Aorta (tissue), 5 donors: ENCODE measurements at places on chromosomes 12 and 14. TPM values are rescaled to one million over a fixed set of nuclear protein-coding genes. Genes with fewer than 3 reads are reported as not detected.

FBRSL1 gene
- 6.4 TPM for polyA plus RNA-seq

DPY19L2 gene
- 9.4 TPM for polyA plus RNA-seq

DIO3 gene
- 0.05 TPM for polyA plus RNA-seq

DNA sequence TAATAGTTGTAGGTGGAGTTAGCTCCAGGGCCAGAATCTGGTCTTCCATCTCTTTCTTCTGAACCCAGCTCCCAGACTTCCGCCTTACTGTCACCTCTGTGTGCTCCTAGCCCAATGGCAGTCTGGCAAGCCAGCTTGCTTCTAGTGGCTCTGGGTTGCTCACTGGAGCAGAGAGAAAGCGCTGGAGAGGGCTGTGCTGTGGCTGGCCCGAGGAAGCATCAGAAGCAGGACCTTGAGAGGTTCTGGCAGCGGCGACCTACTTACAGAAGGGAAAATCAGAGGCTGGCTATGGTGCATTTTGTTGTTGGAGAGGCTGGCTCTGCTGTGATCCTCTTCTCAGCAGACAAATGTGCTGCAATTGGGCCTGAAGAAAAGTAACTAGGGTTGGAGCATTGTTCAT is 28.6 kb downstream of the KCNA5 start:
- H3K27me3 ChIP-seq = no peaks in the 10 kb centered on the region
- no peaks in the 10 kb centered on the region for H3K4me1 ChIP-seq
- DNase-seq = no peak
- no peaks in the 10 kb centered on the region for H3K36me3 ChIP-seq

DNA sequence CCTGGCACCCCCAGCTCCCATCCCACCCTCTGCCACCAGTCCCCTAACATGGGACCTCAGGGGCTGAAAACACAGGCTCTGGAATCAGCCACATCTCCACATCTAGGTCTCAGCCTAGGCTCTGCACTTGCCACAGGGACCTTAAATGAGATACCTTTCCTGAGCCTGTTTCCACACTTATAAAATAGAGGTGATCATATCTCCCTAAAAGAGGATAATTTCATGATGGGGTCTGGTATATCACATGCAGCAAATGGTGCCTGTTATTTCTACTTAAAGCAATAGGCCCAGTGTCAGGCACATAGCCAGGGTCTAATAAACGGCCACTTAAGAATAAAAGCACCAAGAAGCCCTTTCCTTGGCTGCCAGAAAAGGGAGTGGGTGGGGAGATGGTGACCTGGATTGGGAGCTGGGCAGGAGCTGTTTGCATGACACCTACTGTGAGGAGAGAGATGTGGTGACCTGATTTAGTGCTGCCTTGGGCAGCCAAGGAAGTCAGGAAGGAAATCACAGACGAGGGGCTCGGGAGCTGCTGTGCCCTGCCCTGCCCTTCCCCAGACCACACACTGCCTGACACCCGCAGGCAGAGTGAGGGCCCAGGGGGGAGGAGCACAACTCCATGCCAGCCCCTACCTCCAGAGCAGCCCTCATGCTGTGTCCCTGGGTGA is 71.2 kb downstream of the IRF2BPL start:
- no peaks in the 10 kb centered on the region for H3K27me3 ChIP-seq
- no peak overlapping the region for H3K4me3 ChIP-seq
- no peak for DNase-seq
- peak overlapping the region; percentile 92 for H3K27ac ChIP-seq
- H3K36me3 ChIP-seq = no peaks in the 10 kb centered on the region
- no peaks in the 10 kb centered on the region for H3K4me1 ChIP-seq

DNA sequence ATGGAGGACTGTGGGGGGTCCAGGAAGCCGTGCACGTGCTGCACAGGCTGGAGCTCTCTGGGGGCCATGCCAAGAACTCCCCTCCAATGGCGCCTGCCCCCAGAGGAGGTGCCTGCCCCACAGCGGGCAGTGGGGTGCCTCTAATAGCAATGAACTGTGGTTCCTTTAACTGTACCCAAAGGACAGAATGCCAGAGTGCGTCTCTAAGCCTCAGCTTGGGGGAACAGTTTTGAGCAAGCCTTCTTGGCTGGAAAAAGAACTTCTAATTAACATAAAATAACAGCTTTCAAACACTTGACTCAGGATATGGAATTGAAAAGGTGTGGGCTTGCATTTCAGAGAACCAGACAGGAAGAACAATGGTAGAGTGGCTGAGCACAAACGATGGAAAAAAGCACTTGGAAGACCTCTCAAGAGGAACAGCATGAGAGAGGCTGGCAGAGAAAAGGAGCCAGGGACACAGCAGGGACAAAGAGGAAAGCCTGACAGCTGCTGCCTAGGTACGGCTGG is 195.6 kb downstream of the TTC7B start:
- no peaks in the 10 kb centered on the region for H3K27me3 ChIP-seq
- no peaks in the 10 kb centered on the region for H3K4me1 ChIP-seq

DNA sequence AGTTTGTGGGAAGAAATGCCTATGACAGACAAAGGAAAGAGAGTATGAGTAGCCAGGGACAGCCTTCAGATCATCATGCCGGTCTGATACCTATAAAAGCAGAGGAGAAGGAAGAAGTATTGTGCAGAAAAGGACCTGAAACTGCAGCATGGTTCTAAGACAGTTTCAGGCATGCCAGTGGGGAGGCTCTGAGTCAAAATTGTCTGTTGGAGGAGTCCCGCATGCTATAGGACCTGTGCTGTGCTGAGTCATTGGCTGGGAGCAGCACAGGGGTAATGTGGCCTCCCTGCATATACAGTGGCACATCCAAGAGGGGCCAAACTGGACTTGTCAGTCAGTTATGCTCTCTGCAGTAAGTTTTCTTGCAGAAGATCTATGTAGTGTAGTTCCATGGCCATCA is 40.7 kb downstream of the NEUROD4 start:
- no peak overlapping the region for H3K27ac ChIP-seq
- H3K4me3 ChIP-seq = no peak overlapping the region
- no peaks in the 10 kb centered on the region for H3K36me3 ChIP-seq
- H3K4me1 ChIP-seq = no peaks in the 10 kb centered on the region
- no peaks in the 10 kb centered on the region for H3K27me3 ChIP-seq

GRCh38 chr12:109912855-109913321 is 12.8 kb downstream of the TCHP start:
- peaks cover 6% of the 10 kb centered on the region for H3K36me3 ChIP-seq
- peak; percentile 67 for DNase-seq
- no peaks in the 10 kb centered on the region for H3K27me3 ChIP-seq
- H3K27ac ChIP-seq = no peak overlapping the region

DNA sequence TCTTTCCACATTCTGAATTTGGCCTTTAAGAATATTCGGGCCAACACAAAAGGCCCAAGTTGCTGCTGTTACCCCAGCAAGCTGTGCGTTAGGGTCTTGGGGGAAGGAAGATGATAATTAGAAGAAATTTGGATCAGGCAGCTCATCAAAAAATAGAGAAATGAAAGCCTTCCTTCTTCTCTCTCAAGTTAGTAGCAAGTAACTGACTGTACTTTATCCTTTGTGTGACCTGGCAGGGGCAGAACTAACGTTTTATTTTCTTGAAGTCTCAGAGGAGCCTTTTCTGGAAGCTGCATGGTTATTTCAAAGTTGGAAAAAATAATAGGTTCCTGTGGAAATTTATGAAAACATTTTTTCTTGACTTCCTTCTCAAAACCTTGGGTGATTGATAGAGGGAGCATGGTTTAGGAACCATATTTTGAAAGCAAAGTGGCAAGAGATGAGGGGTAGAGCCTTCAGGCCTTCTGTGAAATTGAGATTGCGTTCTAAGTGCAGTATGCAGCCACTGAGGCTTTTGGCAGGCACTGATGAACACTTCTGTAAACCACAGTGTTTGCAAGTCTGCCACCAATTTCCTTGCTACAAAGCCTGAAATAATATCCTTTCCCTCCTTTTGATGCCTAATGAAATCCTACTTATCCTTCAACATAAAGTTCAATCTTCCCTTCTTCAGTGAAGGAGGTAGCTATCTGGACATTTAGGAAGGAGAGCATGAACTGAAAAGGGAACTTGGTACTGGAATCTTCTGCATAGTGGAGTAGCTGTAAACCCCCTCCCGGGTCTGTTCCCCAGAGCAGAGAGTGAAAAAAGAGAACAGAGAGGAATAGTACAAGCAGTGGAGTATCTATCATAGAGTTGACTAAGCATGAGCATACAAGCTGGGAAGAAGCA is 123.2 kb downstream of the FGD4 start:
- no peak for DNase-seq
- no peaks in the 10 kb centered on the region for H3K27me3 ChIP-seq
- H3K4me3 ChIP-seq = no peak overlapping the region
- no peaks in the 10 kb centered on the region for H3K36me3 ChIP-seq
